ENCODE measurements at places on chromosomes 4 and X. TPM values are rescaled to one million over a fixed set of nuclear protein-coding genes. Genes with fewer than 3 reads are reported as not detected.

DNA sequence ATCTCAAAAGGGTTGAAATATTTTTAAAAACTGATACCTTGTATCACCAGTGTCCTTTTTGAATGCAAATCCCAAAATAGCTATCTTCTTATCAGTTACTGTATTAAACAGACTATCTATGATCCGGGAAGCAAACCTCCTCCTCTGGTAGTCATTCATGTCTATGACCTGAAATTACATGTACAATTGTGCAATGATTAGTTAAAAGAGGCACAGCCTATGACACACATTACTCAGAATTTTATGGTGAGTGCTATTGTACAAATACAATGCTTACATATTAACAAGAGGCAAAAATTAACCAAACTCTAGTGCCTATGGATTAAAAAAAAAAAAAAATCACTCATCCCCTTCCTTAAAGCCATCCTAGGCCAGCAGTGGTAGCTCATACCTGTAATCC is 21.7 kb downstream of the UGDH start:
- no peak for DNase-seq

DNA sequence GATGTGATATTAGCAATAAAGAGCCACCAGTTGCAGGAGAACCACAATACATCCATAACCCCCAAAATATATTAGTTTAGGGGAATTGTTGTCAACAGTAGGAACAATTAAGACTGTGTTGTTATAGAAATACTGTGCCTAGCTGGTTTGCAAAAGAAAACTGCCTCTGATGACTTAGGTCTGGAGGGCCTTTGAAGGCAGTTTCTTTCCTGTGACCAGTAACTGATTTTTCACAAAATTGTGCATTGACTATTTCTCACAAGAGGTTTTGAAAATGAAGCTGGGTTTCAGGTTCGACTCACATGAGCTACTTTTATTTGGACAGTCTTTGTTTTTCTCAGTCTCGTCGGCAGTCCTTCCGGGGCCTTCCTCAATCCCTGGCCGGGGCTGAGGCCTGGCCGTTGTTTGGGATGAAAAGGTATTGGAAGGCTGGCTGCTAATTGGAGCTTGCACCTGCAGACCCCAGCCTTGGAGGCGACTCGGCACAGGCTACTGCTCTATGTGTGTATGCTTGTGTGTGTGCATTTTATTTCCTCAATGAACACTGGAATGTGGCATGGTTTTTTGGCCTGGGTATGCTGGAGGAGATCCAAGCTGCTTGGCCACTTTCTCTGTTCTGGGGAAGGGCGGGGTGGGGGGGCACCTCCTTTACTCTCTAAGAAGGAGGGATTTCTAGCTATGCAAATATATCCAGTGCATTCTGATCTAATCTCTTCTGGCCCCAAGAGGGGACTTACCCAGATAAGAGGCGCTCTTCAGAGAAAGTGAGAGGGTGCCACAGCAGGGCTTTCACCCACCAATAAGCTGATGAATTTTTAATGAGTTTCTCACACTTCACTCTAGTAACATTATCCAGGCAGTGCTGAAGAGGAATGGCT is 49.5 kb upstream of the LNX1 start:
- DNase-seq, result no peak

- no peak for DNase-seq
Observed at GRCh38 chrX:78653118-78653822, 5.9 kb downstream of the RTL3 start.

DNA sequence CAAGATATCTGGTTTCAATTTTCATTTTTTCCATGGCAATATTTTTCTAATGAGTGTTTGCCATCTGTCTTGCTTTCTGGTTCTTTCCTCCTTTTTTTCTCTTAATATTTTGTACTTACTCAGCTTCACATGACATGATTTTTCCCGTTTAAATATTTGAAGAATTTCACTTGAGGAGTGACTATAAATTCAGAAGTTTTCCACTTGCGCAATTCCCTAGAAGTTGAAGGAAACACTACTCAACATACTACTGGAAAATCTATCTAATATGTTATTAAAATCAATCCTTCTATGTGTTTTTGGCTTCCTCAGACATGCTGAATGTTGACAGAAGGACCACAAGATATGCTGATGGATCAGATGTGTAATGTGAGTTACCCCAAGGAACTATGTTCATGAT is 36.8 kb upstream of the BANK1 start:
- no peak for DNase-seq

Gene TCEAL4
- 96.8 TPM for total RNA-seq

Gene RPGR
- total RNA-seq, result 23.0 TPM

Gene XG
- 0.50 TPM for total RNA-seq

Gene GABRE
- 16.6 TPM for total RNA-seq

Measured in kidney (tissue), 22 donors.